DMS153 (cell line): ENCODE measurements at places on chromosomes 2 and 18.

DNA sequence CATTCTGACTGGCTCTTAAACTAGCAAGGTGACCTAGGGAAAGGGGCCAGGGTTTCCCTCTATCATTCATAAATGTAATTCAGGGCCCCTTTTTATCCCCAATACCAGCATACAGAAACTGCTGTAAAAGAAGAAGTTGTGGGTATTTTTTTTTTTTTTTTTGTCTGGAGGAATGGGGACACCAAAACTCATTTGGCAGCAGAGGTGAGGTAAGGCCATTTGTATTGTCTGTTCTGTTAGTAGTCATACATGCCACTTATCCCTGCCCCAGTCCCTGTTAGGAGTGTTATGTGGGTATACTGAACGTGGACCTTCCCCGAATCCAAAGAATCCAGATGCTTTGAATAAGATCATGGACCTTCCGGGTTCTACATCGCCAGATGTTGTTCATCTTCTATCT is 1.7 kb downstream of the SEPTIN2 start:
- no peak for DNase-seq

DNA sequence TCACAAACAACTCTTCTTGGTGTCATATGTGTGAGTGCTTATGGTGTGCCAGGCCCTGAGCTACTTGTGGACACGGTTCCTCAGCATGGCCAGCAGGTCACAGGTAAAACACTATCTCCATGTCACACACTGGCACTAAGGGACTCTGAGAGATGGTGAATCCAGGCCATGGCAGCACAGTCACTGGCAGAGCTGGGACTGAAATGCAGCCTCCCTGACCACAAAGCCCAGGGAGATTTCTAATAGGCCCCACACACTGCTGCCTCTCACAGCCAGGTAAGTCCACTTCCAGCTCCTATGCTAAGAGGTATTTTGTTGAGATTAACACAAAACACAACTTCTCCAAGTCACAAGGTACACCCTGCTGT is 92.0 kb downstream of the ACTR2 start:
- DNase-seq = no peak

GRCh38 chr18:44702594-44702993 is 21.9 kb downstream of the SETBP1 start:
- DNase-seq = no peak

- no peak for DNase-seq
Observed at GRCh38 chr2:194566907-194567660, 1089.9 kb upstream of the SLC39A10 start.

GRCh38 chr2:23388294-23388693 is 3.3 kb downstream of the KLHL29 start:
- DNase-seq = no peak

GRCh38 chr18:49094136-49094535 is 143.4 kb upstream of the SMAD7 start:
- no peak for DNase-seq

DNA sequence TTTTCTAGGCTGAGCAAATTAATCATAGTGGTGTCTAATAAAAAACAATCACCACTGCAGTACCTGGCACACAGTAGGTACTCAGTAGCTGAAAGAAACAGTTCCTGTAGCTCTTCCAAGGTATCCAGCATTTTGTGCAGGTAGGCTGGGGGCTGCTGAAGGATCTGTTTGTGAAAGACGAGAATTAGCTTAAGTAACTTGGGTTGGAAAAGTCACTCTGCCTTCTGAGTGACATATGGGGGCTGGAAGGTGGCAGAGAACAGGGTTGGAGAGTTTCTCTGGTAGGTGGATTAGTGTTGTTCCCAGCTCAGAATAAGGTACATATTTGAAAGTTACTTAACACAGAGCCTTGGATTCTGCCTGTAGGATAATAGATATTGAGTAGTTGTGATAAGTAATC is 72.8 kb downstream of the FMNL2 start:
- DNase-seq = no peak

DNA sequence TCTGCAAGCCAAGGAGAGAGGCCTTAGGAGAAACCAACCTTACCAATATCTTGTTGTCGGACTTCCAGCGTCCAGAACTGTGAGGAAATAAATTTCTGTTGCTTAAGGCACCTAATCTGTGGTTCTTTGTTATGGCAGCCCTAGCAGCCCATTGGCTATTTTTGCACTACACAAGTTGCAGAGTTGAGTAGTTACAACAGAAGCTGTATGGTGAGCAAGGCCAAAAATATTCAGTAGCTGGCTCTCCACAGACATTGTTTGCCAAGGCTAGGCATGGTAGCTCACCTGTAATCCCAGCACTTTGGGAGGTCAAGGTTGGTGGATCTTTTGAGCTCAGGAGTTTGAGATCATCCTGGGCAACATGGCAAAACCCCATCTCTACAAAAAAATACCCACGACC is 27.1 kb upstream of the SCYGR1 start:
- no peak for DNase-seq

DNA sequence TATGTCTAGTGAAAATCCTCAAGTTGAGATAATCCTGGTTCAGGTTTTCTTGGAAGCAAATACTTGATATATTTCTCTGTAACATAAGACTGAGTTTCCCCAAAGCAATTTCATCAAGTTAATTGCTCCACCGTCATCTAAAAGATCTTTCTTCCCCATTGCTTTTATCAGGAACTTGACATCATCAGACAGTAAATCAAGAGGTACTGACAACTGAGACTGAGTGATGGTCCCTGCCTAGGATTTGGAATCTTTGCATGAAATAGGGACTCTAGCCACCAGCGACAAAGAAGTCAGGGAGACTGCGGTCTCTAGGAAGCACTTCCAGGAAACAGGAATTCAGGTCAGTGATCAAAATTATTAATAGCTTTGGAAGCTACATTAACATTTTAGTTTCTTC is 43.4 kb upstream of the SCN1A start:
- DNase-seq = no peak
